Smooth muscle cell of trachea (primary cell): ENCODE measurements at places on chromosomes 11 and 22. TPM values are rescaled to one million over a fixed set of nuclear protein-coding genes. Genes with fewer than 3 reads are reported as not detected.

C1QTNF5 gene
- 12.1 and 29.8 TPM in 2 replicates for total RNA-seq

SCYL1 gene
- 77.2 and 139 TPM in 2 replicates for total RNA-seq

OR2AG2 gene
- 0.15 and 0.33 TPM in 2 replicates for total RNA-seq

KCNQ1OT1 gene
- 5.0 and 7.7 TPM in 2 replicates for total RNA-seq

TSGA10IP gene
- total RNA-seq, result 0.33 TPM in 1 of 2 replicates, not detected in the other

ADAMTS15 gene
- 35.8 and 46.6 TPM in 2 replicates for total RNA-seq

TSSK2 gene
- total RNA-seq, result not detected in 2 replicates

ISX gene
- total RNA-seq, result not detected in 2 replicates

BAIAP2L2 gene
- 1.3 and 2.6 TPM in 2 replicates for total RNA-seq

C22orf15 gene
- total RNA-seq, result 1.6 and 3.1 TPM in 2 replicates

DDIAS gene
- total RNA-seq, result 0.66 and 5.5 TPM in 2 replicates

FGF4 gene
- not detected in 2 replicates for total RNA-seq

SAMM50 gene
- total RNA-seq, result 58.1 and 67.6 TPM in 2 replicates

CSTF3 gene
- total RNA-seq, result 19.8 and 27.5 TPM in 2 replicates

TMEM151A gene
- total RNA-seq, result 0.66 TPM in 1 of 2 replicates, not detected in the other

MS4A3 gene
- not detected in 2 replicates for total RNA-seq

RASGRP2 gene
- 0.29 and 0.50 TPM in 2 replicates for total RNA-seq

CLNS1A gene
- 180 and 187 TPM in 2 replicates for total RNA-seq

SLC22A6 gene
- not detected in 2 replicates for total RNA-seq

FAM89B gene
- total RNA-seq, result 11.8 and 30.3 TPM in 2 replicates

ZFPL1 gene
- total RNA-seq, result 38.5 and 47.6 TPM in 2 replicates

OR52E8 gene
- not detected in 2 replicates for total RNA-seq

OR2D2 gene
- 0.29 and 0.50 TPM in 2 replicates for total RNA-seq

C22orf42 gene
- total RNA-seq, result not detected in 2 replicates

OR10A2 gene
- not detected in 2 replicates for total RNA-seq

NNMT gene
- 185 and 367 TPM in 2 replicates for total RNA-seq

SMIM38 gene
- under 0.01 and 1.7 TPM in 2 replicates for total RNA-seq

ANO1 gene
- 0.83 TPM in 1 of 2 replicates, not detected in the other for total RNA-seq

DSCAML1 gene
- under 0.01 TPM in 1 of 2 replicates, not detected in the other for total RNA-seq
